ENCODE measurements at places on chromosomes 6 and 20.

GRCh38 chr6:161212902-161213301 lies 61.0 kb downstream of the AGPAT4 start:
- DNase-seq, result no peak

DNA sequence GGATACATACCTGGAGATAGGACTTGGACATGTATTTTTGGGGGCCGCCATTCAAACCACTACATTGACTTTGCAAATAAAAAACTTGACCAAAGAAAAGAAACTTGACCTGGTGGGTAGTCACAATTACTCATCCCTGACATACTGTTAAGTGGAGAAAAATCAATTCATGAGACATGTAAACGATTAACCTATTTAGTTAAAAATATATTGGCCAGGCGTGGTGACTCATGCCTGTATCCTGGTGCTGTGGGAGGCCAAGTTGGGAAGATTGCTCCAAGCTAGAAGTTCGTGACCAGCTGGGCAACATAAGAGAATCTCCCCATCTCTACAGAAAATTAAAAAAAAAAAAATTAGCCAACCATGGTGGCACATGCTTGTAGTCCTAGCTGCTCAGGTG lies 2.5 kb upstream of the SRSF12 start:
- DNase-seq, result no peak

GRCh38 chr6:81098109-81098814 lies 654.2 kb downstream of the TENT5A start:
- DNase-seq, result no peak

- DNase-seq, result peak; percentile 58
Measured at GRCh38 chr6:45896783-45897441, 118.7 kb downstream of the CLIC5 start.

GRCh38 chr6:151452750-151453427 lies 963 bp upstream of the RMND1 start:
- DNase-seq, result no peak

DNA sequence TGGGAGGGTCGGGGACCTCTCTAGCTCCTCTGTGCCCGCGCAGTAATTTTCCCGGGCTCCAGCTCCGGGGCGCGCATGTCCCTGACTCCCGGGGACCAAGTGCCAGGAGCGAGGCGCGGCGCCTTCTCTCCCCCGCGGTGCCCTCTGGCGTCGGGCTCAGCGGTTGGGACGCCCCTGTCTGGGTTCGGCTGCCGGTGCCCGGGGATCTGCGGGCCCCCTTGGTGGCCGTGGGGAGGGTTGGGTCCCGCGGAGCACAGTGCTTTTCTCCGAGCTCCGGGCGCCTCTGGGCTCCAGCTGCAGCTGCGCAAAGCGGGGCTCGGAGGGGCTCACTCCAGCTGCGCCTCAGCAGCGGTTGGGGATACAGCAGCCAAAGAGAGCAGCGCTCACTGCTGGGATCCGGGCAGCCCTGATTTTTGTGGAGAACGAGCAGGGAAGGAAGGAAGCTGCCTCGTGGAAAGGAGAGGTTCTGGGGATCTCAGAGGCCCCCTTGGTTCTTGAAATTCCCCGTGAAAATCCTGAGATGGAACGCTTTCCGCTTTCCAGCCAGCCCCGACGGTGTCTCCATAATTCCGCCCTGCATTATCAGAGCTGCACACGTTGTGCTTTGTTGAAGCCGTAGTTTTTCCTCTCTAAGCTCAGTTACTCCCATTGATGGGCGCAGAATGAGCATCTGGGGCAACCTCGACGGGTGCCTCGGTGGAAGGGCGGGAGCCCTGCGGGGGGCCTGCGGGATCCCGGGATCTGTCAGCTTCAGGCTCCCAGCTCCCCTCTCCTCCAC lies 861 bp downstream of the PPP1R14C start:
- no peak for DNase-seq

GRCh38 chr6:24979176-24979575 lies 43.4 kb upstream of the RIPOR2 start:
- no peak for DNase-seq

DNA sequence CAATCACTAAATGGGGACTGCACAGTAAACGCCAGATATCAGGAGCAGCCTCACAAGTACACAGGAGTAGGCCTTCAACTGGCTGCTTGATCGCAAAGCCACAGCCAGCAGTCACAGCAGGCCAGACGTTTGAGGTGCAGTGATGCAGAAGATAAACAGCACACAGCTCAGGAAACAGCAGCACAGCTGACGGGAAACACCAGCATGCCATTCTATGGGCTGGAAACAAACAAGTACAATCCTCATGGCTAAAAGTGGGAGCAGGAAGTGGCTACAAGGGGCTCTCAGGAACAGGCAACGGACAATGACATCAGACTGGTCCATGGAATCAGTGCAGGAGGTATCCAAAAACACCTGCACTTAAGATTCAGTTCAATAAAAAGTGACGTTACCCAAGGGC lies 111.0 kb downstream of the DTNBP1 start:
- DNase-seq, result peak; percentile 6

GRCh38 chr6:94177429-94177828 lies 758.1 kb upstream of the EPHA7 start:
- DNase-seq, result no peak

GRCh38 chr6:16698162-16698533 lies 63.1 kb downstream of the ATXN1 start:
- DNase-seq, result no peak

DNA sequence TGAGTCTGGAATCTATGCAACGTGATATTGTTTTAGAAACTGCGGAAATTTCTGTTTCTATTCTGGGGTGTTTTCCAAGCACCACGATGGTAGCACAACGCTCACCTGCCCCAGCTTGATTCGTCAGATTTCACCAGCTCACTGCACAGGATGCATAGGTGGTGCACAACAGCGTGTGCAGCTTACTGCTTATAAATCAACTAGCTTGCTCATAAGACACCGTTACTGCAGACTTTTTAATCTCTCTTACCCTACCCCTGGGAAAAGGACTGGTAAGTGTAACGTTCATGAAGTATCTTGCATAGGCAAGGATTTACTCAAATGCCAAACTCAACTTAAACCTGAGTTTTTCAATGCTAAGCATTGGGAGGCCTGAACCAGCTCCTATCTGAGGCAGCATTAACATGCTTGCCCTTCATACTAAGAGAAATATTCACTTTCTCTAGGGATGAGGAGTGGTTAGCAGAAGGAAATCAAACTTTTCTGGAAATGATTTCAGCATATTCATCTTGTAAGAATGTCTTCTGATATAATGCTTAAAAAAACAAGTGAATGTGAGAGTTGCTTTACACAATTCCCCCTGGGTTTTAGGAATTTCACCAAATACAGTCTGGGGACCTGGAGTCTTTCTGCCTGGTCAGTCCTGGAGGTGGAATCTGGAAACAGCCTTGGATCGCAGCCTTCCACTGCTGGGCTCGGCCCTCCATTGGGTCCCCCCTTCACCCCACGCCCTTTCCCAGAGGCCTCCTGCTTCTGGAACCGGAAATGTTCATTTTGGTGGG lies 100.6 kb downstream of the DACT2 start:
- DNase-seq, result peak; percentile 74

- DNase-seq, result peak; percentile 18
Measured at GRCh38 chr20:35837577-35838195, 65.9 kb downstream of the PHF20 start.

- peak; percentile 8 for DNase-seq
Measured at GRCh38 chr20:21126581-21126870, 644 bp downstream of the KIZ start.

DNA sequence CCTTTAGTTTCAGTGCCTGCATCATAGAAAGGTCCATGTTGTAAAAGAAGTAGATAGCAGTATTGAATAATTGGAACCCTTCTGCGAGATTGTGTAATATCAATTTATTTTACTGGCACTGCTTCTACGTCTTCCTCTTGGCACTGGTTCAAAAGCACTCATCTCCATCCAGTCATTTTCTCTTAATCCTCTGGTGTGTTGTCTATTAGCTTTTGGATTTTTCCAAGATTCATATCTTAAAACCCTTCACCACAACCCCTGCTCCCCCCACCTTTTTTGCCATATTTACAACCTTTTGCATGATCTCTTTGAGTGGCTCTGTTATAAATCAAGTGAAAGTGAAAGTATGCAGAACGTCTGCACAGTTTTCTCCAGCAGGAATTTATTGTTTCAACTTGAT lies 76.6 kb upstream of the HSF2 start:
- DNase-seq, result peak; percentile 66

GRCh38 chr6:105745464-105746129 lies 340.5 kb upstream of the PRDM1 start:
- DNase-seq, result no peak

GRCh38 chr20:37071481-37071911 lies 24.3 kb downstream of the RBL1 start:
- DNase-seq, result no peak

- DNase-seq, result peak; percentile 86
Measured at GRCh38 chr6:31083742-31084354, 28.5 kb downstream of the C6orf15 start.

DNA sequence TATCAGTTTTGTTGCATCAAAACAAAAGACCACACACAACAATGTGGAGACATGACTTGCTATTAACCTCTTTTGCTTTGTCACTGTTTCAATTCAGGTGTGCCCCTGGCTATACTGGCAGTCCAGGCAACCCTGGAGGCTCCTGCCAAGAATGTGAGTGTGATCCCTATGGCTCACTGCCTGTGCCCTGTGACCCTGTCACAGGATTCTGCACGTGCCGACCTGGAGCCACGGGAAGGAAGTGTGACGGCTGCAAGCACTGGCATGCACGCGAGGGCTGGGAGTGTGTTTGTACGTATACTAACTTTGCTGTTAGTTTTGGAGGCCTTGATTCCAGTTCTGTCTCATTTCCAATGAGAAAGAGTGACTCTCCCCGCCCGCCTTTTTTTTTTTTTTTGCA lies 356.9 kb downstream of the ARHGAP18 start:
- no peak for DNase-seq

DNA sequence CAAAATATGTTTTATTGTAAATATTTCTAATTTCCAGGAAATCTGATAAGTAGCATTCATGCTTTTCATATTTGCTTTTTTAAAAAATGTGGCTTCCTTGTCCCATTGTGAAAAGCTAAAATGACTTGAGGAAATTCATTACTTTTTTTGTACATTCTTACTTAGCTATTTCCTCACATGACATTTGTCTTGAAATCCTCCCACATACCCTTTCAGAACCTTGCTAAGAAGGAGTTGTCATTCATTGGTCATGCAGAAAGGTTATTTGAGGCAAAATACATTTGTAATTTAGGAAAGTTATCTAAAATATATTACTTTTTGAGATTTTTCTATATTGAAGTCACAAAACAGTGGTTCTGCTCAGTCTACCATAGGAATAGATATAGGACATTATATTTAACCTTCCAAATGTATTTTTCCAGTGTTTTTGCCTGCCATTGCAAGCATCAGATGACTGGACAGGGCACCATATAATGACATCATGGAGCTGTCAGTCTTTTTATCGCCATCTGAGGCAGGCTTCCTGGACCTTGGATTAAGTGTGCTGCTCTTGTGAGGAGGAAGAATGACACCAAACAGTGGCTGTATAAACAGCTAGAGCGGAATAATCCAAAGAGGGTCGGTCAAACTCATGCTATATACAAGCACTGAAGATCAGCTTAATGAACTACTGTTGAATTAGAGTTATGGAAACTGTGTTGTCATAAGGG lies 109.4 kb upstream of the HCRTR2 start:
- DNase-seq, result no peak

- peak; percentile 30 for DNase-seq
Measured at GRCh38 chr6:84521511-84521910, 242.9 kb downstream of the TBX18 start.

DNA sequence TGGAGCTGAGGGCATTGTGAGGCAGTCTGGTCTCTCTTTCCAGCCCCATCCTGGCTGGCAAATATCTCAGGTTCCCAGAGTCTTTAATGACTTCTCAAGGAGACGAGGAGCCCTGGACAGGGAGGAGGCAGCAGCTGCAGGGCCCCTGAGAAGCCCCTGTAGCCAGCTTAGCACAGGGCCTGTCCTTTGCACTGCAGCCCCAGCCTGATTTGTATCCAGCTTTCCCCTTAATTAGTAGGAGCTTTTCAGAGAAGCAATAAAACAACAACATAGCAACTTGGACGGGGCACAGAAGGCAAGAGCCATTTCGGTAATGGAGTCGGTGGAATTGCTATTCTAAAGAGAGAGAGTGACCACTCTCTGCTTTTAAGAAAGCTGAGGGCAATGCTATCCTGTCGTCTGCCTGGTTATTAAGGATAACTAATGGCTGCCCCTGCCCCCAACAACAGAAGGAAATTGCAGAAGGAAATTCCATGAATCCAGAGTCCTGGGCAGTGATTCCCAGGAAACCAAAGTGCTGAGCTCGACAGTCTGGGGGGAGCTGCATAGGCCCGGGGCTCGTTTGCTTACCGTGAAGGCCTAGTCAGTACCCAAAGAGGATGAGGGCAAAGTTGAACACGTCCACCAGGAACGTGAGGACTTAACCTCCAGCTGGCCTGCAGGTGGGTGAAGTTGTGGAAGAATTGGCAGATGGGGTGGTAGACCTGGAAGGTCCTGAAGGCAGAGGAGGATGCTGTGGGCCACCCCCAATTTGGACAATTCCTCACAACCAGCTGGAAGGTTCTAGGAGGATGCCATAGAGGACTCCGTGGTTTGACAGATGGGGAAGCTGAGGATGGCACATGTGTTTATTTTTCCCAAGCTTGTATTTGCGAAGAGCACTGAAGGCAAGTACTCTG lies 50.3 kb downstream of the NPEPL1 start:
- DNase-seq, result no peak

- no peak for DNase-seq
Measured at GRCh38 chr6:76803038-76803580, 660.2 kb downstream of the HTR1B start.

DNA sequence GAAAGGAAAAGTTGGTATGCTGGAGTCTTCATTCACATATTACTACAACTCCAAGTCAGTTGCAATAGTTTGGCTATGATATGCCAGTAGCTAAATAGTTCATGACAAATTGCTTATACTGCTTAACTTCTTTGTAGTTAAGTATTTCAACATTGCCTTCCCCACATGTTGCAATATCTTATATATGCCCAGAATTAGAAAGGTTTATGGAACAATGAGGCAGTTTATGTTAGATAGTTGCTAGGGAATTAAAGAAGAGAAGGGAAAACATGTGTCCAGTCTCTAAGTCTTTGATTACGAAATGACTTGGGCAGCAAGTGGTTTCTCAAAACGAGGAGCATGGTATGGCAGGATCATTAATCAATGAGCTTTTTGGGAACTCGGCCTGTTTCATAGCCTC lies 145.8 kb downstream of the PLCB4 start:
- DNase-seq, result peak; percentile 92

- no peak for DNase-seq
Measured at GRCh38 chr6:136922685-136923006, 545 bp downstream of the SLC35D3 start.

GRCh38 chr6:14210077-14210476 lies 92.5 kb downstream of the CD83 start:
- DNase-seq, result no peak

DNA sequence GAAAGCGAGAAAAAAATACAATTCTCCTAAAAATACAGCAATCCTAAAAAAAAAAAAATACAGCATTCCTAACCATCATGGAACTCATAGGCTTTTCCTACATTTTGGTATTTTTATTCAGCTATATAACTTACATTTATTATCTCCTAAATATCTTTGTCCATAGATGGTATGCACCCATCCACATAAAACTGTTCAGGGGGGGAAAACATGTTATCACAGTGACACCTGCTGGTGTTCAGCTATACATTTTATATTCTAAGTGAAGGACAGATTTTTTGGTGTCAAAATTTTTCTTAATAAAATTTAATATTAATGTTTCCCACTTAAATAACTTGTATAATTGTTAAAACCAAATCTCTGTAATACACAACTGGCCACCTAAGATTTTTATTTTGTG lies 58.0 kb downstream of the BLOC1S5 start:
- peak; percentile 43 for DNase-seq

GRCh38 chr6:44441091-44441855 lies 53.8 kb downstream of the CDC5L start:
- no peak for DNase-seq

Measured in fibroblast of skin of abdomen (primary cell).